ENCODE measurements at places on chromosomes 12 and 14. TPM values are rescaled to one million over a fixed set of nuclear protein-coding genes. Genes with fewer than 3 reads are reported as not detected.

The CPNE6 gene
- total RNA-seq = not detected

The SERPINA4 gene
- not detected for total RNA-seq

The KIF21A gene
- 7.1 TPM for total RNA-seq

The RTL1 gene
- total RNA-seq = not detected

The NOVA1 gene
- total RNA-seq = 1.9 TPM

The RNASE3 gene
- not detected for total RNA-seq

The TEAD4 gene
- 22.5 TPM for total RNA-seq

The HSPA2 gene
- 83.4 TPM for total RNA-seq

All from fibroblast of villous mesenchyme (primary cell).